ENCODE measurements at places on chromosomes 5 and 9.

DNA sequence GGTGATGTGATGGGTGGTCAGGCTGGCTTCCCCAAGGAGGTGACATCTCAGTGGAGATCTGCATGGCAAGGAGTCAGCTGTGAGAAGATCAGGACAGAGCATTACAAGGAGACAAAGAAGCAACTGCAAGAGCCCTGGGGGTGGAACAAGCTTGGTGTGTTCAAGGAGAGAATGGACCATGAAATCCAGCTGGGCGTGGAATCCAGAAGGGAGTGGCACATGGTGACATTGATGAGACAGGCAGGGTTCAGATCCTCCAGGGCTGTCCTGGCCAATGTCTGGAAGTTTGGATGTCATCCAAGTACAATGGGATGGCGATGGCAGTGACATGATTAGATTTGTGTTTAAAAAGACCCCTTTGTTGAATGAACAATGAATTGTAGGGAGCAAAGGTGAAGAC lies 175.6 kb downstream of the MACROH2A1 start:
- DNase-seq: no peak

- DNase-seq: peak; percentile 36
Measured at GRCh38 chr9:34591248-34591916, 1.9 kb upstream of the CNTFR start.

DNA sequence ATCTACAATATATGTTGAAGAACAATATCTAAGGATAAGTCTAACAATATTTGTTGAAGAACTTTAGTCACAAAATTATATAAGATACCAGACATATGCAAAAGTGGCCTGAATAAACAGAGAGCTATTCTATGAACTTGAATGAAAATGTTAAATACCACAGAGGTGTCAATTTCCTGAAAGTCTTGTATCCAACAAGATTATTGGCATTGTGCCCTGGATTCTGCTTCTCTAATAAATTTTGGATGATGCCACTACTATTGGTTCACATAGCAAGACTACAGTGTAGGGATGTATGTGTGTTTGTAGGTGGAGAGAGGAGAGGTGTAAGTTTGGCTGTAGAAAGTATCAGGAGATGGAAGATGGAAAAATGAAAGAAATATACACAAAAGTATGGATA lies 731.8 kb upstream of the RGMB start:
- DNase-seq: no peak

- no peak for DNase-seq
Measured at GRCh38 chr5:159971038-159971437, 37.9 kb upstream of the TTC1 start.

DNA sequence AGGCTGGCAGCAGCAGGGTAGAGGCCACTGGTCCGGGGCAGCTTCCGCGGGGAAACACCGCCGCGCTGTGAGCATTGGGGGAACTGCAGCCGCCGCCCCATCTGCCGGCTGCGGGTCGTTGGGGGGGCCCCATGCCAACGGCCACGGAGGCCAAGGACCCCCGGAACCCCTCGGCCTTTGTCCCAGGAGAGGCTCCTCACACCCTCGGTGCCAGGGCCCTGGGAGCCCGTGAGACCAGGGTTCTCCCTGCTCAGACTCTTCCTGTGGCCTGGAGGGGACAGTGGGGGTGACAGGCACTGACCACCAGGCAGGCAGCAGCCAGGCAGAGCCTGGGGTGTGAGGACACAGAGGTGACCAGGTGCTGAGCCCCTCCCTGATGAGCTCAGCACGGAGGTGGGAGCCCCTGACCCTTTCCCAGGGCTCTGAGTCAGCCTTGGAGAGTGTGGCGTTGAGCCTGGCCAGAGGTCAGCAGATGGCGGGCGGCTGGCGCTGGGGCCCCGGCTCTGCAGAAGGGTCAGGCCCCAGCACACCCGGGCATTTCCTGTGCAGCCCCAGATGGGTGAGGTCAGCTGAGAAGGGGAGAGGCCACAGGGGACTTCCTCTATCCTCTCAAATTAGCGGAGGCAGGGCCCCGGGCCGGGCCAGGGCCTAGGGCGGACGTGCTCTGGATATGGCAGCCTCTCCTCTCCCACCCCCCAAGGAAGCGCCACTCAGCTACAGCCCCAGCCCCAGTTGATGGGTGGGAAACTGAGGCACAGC lies 17.9 kb upstream of the EGFL7 start:
- DNase-seq: peak; percentile 77

- DNase-seq: no peak
Measured at GRCh38 chr5:169610606-169611005, 26.5 kb upstream of the DOCK2 start.

GRCh38 chr9:6214434-6214833 lies 1.2 kb upstream of the IL33 start:
- DNase-seq: no peak

DNA sequence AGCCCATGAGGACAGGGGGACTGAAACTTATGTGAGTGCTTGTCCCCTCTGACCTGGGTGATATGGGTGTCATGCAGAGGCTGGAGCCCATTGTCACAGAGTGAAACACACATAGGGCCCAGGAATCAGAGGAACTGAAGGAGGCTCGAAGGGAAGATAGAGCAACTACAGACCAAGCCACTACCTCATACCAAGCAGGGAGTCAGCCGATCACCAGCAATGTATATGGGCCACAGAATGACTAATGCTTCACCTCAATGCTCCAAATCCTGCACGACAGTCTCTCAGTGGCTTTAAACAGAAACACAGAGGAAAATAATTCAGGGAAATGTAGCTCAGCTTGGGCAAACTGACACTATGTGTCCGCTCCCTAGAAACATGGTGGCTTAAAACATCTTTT lies 8.9 kb upstream of the FBXW11 start:
- DNase-seq: no peak

- no peak for DNase-seq
Measured at GRCh38 chr5:109319351-109319750, 90.4 kb downstream of the PJA2 start.

DNA sequence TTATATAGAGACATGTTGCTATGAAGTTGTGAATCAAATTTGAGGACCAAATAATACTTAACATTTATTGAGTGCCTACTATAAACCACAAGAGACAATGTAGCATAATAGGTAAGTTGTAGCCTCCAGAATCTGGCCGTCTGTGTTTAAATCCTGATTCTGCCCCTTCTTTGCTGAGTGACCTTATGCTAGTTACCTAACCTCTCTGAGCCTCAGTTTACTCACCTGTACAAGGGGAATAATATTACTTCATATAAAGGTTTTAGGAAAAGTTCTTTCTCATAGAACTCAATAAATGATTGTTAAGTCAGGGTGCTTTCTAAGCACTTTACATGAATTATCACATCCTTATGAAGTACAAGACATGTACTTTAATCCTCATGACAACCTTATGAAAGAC lies 120.6 kb downstream of the NDUFS4 start:
- no peak for DNase-seq

DNA sequence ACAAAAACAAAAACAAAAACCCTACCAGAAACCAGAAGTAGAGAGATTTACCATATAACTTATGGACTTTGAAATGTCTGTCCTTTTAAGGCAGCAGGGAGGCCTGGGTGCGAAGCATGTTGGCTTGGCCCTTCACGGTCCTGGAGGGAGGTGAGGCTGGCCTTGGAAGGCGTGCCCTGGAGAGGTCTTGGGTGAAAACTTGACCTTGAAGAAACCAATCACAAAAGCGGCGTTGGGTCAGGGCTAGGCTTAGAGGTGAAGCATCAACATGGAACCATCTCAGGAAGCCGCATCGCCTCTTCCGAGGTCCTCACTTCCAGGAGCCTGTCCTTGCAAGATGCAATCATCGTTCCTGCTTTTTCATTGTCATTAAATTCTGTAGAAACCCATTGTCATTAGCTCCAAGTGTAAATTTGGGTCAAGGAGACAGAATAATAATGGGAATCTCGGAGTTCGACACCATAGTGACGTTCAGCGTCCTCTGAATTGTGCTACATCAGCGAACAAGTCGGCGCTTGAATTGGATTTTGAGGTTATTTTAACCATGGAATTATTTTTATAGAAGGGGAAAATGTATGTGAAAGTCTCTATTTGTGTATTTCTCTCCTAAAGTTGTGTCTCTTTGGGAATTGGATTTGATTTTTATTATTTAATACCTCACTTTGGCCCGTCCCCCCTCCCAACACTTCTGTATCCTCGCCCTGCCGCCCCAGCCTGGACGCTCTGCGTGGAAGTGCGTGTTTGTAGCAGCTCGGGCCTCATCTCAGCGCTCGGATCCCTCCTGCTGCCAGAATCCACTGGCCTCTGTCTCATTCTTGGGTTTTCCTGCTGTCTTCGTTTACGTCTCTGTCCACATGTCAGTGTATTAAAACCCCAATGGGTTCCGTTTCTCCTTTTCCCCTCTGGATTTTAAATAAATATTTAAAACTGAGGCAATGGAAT lies 11.1 kb upstream of the ORM1 start:
- DNase-seq: no peak

DNA sequence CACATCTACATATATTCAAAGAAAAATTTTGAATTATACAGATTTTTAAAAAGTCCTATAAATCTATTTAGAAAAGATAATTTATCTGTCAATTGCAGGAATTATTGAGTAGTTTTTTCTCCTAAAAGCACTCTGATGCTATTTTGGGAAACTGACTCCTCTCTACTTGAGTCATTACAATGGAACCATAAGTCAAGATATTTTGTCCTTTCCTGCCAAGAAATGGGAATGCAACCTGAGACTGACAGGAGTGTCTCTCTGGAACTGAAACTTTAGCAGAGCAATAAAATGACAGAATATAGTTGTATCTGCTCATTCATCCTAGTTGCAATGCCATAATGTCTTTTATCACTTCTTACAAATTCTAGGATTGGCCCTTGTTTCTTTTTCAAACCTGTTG lies 48.6 kb downstream of the CARTPT start:
- DNase-seq: no peak

DNA sequence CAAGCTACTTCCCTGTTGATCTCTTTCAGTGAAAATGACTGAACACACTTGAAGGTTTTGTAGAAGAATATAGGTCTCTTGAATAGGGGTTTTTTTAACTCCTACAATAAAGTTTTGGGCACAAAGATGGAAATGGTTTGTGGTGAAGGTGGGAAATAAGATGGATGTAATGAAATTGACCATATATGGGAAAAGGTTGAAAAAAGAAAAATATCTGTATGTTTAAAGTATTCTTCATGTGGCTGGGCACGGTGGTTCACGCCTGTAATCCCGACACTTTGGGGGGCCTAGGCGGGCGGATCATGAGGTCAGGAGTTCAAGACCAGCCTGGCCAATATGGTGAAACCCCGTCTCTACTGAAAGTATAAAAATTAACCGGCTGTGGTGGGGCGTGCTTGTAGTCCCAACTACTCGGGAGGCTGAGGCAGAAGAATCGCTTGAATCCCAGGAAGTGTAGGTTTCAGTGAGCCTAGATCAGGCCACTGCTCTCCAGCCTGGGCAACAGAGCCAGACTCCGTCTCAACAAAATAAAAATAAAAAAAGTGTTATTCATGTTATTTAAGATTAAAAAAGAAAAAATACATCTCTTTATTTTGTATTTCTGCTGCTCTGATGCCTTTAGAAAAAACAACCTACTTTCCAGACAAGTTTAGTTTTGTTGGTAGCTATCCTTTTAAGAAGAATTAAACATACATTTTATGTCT lies 2.2 kb downstream of the RBM27 start:
- no peak for DNase-seq

- DNase-seq: no peak
Measured at GRCh38 chr5:60763061-60763460, 63.1 kb upstream of the DEPDC1B start.

GRCh38 chr9:136122425-136123383 lies 4.0 kb upstream of the TMEM250 start:
- DNase-seq: peak; percentile 67

- DNase-seq: peak; percentile 89
Measured at GRCh38 chr9:36572515-36573418, at the start of gene MELK. Gene MELK, plus strand, starts transcription at chr9:36572895. Its CDS starts 8,787 bp downstream, at chr9:36581682.

DNA sequence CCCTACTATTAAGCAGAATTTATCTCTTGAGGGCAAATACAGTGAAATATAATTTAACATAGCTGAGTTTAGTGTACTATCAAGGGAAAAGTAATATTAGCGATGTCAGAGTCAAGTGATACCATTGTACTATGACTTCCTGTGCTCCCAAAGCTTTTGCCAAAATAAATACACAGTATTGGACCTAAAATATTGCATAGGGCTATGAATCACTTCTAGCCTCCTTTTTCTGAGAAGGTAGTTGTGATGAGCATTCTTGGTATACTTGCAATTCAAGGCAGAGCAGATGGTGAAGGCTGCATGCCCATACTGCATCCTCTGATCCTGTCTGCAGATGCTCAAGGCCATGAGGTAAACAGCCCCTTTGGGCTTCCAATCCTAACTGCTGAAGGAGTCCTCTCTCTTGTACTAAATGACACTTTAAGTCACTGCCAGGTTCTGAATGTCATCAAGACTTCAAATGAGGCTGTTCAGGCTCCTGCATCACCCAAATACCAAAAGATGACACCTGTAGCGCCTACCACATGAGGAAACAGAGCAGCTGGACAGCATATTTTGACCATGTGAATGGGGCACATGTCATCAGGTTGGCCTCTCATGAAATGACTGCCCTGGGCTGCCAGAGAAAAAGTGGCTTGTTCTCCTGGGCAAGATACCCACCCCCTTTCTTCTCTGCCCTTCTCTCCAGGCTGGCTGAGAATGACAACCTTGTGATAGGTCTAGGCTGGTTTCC lies 29.7 kb upstream of the PPP2CA start:
- no peak for DNase-seq

GRCh38 chr9:20117986-20118385 lies 329.1 kb upstream of the SLC24A2 start:
- DNase-seq: no peak

DNA sequence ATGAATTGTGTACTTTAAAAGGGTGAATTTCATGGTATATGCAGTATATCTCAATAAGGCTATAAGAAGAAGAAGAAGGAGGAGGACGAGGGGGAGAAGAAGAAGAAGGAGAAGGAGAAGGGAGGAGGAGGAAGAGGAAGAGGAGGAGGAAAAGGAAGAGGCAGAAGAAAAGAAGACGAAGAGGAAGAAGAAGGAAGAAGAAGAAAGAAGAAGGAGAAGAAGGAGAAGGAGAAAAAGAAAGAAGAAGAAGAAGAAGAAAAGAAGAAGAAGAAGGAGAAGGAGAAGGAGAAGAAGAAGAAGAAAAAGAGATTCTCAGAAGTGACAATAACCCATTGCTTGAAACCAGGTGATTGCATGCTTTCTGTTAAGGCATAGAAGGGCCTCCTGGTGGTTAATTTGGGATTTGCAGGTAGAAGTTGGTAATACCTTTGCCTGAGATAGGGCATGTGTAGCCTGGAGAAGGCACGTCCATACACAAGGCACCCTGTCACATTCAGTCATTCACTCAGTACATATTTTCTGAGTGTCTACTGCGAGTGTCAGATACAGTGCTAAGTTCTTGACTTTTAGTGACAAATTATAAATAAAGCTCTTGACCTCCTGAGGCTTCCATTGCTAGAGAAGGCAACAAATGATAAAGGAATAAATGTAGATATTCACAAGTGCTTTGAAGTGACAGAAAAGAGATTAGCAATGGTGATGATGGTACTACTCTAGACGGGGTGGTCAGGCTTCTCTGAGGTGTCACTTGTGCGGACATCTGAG lies 231.3 kb downstream of the NPR3 start:
- peak; percentile 19 for DNase-seq

- no peak for DNase-seq
Measured at GRCh38 chr5:177412603-177413233, 3.4 kb upstream of the F12 start.
